ENCODE measurements at places on chromosomes 4 and X.

GRCh38 chrX:152619897-152620296 lies 17.8 kb upstream of the GABRQ start:
- no peak overlapping the region for H3K27ac ChIP-seq
- DNase-seq, result no peak
- no peaks in the 10 kb centered on the region for H3K4me1 ChIP-seq
- H3K36me3 ChIP-seq, result no peaks in the 10 kb centered on the region
- H3K4me3 ChIP-seq, result no peak overlapping the region

GRCh38 chr4:24644983-24645764 lies 60.8 kb upstream of the DHX15 start:
- no peak overlapping the region for H3K4me3 ChIP-seq
- no peak overlapping the region for H3K27ac ChIP-seq
- H3K27me3 ChIP-seq, result no peaks in the 10 kb centered on the region
- DNase-seq, result no peak
- no peaks in the 10 kb centered on the region for H3K36me3 ChIP-seq

DNA sequence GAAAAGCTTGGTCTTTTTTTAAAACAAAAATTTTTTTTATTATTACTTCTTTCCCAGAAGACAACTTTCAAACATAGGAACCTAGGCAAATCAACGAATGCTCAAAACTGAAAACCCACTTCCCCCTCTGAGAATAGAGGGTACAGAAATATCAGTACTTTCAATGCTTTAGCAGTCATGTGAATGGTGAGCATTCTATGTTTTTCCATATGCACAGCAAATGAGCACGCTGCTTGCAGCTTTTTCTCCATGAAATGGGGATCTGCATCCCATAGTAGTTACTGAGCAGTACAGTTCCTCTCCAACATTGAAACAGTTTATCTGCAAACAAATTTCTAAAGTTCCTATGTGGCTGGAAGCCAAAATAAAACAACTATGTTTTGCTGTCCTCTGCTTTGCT lies 108.4 kb upstream of the BMP2K start:
- no peak overlapping the region for H3K4me3 ChIP-seq
- H3K36me3 ChIP-seq, result no peaks in the 10 kb centered on the region
- peaks cover 75% of the 10 kb centered on the region for H3K4me1 ChIP-seq
- DNase-seq, result peak; percentile 47
- peak overlapping the region; percentile 73 for H3K27ac ChIP-seq

DNA sequence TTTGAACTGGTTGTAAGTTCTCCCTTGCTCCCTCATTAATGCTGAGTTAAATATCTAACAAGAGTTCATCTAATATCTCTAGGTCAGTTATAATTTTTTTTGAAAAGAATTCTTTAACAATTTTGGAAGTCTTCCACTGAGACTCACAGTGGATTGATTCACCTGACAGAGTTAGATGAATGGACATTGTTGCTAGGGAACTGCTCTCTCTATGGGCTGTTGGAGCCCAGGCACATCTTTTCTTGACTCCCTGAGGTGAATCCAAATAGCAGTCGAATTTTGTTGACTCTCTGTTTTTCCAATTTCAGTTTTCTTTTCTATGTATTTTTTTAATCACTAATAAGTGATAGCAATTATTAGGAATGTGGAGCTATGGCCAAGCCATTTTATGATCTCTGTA lies 996.1 kb upstream of the PABPC4L start:
- H3K4me1 ChIP-seq, result no peaks in the 10 kb centered on the region
- no peak overlapping the region for H3K4me3 ChIP-seq
- no peaks in the 10 kb centered on the region for H3K27me3 ChIP-seq
- H3K36me3 ChIP-seq, result no peaks in the 10 kb centered on the region

GRCh38 chr4:73776321-73776729 lies 36.0 kb downstream of the CXCL8 start:
- H3K27me3 ChIP-seq, result no peaks in the 10 kb centered on the region
- no peaks in the 10 kb centered on the region for H3K4me1 ChIP-seq
- no peak overlapping the region for H3K4me3 ChIP-seq

GRCh38 chrX:9906919-9907318 lies 60.2 kb upstream of the CLDN34 start:
- no peaks in the 10 kb centered on the region for H3K36me3 ChIP-seq
- no peaks in the 10 kb centered on the region for H3K4me1 ChIP-seq
- no peak for DNase-seq

- no peak for DNase-seq
- no peaks in the 10 kb centered on the region for H3K36me3 ChIP-seq
- H3K27me3 ChIP-seq, result no peaks in the 10 kb centered on the region
Measured at GRCh38 chr4:128159967-128160366, 98.9 kb downstream of the LARP1B start.

DNA sequence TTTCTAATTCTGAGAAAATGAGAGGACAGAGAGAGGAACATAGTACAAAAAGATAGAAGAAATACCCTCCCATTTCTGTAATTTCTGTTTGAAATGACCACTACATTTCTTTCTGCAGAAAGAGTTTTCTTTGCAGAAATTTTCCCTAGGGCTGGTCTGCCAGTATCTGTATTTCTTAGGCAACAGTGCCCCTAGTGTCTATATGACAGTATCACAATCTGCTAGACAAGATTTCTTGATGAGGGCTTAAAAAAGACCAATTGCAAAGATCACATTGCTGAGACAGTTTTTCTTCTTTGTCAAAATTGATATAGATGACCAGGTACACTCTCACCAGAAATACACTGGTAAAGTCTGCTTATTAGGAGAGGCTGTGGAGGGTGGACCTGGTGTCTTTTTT lies 81.0 kb upstream of the ZDHHC15 start:
- no peaks in the 10 kb centered on the region for H3K36me3 ChIP-seq
- H3K27ac ChIP-seq, result no peak overlapping the region
- no peak overlapping the region for H3K4me3 ChIP-seq
- no peaks in the 10 kb centered on the region for H3K4me1 ChIP-seq
- DNase-seq, result peak; percentile 12

DNA sequence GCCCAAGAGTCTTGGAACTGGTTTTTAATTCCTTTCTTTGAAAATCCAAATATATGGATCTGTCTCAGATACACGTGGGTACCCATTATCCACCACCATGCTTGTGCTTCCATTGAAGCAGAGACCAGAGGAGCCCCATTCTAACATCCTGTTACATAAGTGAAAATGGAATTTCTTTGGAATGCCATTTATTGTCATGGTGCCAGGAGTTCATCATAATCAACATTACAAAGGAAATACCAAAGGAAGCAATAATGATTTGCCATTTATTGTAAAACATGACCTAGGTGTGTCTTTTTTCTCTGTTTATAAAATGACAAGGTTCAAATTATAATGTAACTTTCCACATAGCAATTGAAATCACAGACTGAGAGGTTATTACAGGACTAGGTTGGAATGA lies 61.7 kb downstream of the PALLD start:
- DNase-seq, result no peak
- no peaks in the 10 kb centered on the region for H3K36me3 ChIP-seq
- no peaks in the 10 kb centered on the region for H3K27me3 ChIP-seq
- no peak overlapping the region for H3K27ac ChIP-seq
- no peaks in the 10 kb centered on the region for H3K4me1 ChIP-seq

DNA sequence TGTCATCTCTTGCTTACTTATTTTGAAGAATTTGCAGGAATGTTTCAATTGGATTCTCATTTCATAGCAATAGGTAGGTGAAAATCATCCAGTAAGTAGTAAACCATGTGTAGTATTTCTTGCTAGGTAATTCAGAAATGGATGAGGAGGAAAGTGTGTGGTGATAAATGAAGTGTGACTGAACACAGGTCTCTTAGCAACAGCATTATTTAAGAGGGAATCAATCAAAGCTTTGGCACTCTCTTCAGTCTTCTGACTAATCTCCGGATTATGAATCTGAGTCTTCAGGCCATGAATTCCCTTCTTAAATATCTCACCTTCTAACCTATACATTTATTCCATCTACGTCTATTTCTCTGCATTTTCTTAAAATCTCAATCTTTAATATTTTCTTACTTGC lies 55.8 kb upstream of the ARHGAP24 start:
- H3K27me3 ChIP-seq, result no peaks in the 10 kb centered on the region
- no peak for DNase-seq
- H3K4me3 ChIP-seq, result no peak overlapping the region
- no peak overlapping the region for H3K27ac ChIP-seq

GRCh38 chr4:98284640-98285046 lies 23.5 kb downstream of the RAP1GDS1 start:
- H3K27ac ChIP-seq, result no peak overlapping the region
- H3K27me3 ChIP-seq, result no peaks in the 10 kb centered on the region
- peaks cover 11% of the 10 kb centered on the region for H3K4me1 ChIP-seq
- H3K36me3 ChIP-seq, result no peaks in the 10 kb centered on the region
- no peak for DNase-seq
- H3K4me3 ChIP-seq, result no peak overlapping the region

DNA sequence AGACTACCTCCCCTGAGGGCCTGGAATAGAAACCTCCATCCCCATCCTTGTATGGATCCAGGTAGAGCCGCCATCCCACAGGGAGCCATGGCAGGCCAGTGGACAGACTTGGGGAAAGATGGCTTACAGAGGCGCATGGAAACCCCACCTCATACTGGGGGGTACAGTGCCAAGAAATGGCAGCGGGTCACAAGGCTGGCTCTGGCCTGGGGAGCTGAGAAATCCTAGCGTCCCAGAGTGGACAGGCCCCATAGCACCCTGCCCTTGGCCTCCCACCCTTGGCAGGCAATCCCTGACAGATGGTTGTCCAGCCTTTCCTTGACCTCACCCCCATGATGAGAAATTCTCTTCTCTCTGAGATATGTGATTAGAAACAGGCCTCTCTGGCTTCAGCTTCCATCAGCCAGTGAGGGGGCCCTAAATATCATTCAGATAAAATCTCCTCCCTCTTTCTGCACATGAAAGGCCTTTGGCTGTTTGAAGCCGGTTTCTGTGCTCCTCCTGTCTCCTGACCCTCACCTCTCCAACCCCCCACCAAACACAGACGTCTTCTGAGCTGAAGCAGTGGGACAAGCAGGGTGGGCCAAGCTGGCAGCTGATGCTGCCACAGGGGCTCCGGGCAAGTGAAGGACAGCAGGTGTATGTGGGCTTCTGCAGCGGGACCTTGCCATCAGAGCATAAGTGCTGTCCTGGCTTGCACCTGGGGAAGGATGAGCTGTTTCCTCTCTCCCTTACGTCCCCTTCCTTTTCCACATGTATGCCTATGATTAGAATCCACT lies 204.4 kb upstream of the MAMLD1 start:
- H3K4me1 ChIP-seq, result no peaks in the 10 kb centered on the region
- H3K4me3 ChIP-seq, result no peak overlapping the region
- no peak for DNase-seq
- no peaks in the 10 kb centered on the region for H3K27me3 ChIP-seq

- no peaks in the 10 kb centered on the region for H3K27me3 ChIP-seq
- no peaks in the 10 kb centered on the region for H3K36me3 ChIP-seq
Measured at GRCh38 chr4:15260758-15261157, 167.1 kb upstream of the C1QTNF7 start.

DNA sequence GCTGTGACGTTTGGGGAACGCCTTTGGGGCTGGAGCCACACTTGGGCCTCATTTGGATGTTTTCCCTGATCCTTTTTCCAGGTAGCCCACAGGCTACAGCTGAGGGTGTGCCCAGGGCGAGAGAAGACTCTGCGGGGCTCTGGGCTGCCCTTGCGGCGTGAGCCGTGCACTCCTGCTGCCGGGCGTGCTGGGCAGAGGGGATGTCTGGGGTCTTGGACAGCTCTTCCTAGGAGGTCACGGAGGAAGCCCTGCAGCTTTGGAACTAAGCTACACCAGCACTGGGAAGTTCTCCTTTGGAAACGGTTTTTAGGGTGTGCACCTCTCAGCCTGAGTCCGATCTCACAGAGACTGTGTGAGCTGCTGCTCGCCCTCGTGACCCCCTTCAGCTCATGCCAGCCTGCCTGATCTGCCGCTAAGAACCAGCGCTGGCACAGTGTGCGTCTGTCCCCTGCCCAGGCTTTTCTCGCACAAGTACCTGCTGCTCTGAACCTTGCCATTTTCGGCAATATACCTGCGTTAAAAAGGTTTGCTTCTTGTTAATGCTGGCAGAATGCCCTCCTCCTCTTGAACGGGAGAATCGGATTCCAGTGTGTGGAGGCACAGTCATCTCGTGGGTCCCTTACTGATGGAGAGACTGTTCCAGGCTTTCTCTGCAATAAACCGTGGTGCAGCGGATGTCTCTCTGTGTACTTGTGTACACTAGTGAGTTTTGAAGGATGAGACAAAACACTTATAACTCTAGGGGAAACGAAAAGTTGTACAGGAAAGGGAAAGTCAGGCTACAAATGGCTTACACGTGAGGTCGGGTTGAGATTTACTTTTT lies 14.3 kb downstream of the MSANTD1 start:
- H3K36me3 ChIP-seq, result no peaks in the 10 kb centered on the region
- no peak overlapping the region for H3K4me3 ChIP-seq
- peaks cover 1% of the 10 kb centered on the region for H3K4me1 ChIP-seq
- no peak overlapping the region for H3K27ac ChIP-seq
- DNase-seq, result no peak
- no peaks in the 10 kb centered on the region for H3K27me3 ChIP-seq

DNA sequence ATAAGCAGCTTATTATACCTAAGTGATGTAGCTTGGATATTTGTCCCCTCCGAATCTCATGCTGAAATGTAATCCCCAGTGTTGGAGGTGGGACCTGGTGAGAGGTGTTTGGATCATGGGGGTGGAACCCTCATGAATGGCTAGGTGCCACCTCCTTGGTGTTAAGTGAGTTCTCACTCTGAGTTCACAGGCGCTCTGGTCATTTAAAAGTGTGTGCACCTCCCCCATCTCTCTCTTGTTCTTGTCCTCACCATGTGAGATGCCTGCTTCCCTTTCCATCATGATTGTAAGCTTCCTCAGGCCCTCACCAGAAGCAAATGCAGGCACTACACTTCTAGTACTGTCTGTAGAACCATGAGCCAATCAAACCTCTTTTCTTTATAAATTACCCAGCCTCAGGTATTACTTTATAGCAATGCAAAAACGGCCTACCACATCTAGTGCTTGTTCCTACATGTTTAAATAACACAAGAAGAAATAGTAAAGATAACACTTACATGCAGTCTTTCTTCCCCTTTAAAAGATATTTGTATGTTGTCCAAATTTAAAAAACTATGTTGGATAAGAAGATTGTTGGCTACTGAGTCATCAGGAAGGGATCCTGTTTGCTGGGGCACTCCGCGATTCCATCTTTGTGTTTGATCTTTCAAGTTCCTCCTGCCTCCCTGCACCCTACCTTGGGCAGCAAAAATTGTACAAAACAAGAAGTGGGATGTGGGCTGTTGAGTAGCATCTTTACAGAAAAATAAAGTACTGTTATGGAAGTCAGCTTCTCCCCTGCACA lies 29.7 kb downstream of the PPP1R2C start:
- H3K4me3 ChIP-seq, result no peak overlapping the region
- DNase-seq, result no peak
- H3K27ac ChIP-seq, result no peak overlapping the region
- H3K4me1 ChIP-seq, result no peaks in the 10 kb centered on the region
- H3K27me3 ChIP-seq, result no peaks in the 10 kb centered on the region

DNA sequence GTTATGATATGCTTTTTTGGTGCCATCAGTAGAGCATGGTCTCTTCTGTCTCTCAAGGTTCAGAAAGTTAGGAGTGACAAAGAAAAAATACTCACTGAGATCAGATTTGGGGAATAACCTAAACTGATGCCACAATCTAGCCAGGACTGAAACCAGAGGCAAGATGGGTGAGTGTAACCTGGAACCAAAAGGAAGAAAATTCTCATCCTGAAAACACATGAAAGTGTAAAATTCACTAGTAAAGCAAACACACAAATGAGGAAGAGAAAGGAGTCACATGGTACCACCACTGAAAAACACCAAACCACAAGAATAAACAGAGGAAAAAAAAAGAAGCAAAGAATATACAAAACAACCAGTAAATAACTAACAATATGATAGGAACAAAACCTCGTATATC lies 96.4 kb downstream of the ANXA10 start:
- H3K4me3 ChIP-seq, result no peak overlapping the region
- no peaks in the 10 kb centered on the region for H3K4me1 ChIP-seq
- no peaks in the 10 kb centered on the region for H3K27me3 ChIP-seq
- no peak for DNase-seq
- H3K36me3 ChIP-seq, result no peaks in the 10 kb centered on the region
